Right forelimb (tissue), 1 donor: ENCODE measurements at places on chromosomes 4 and X.

GRCh38 chrX:120200851-120201250, 42.4 kb downstream of the RHOXF2 start:
- no peak for DNase-seq

- DNase-seq: no peak
Measured at GRCh38 chr4:175776217-175776616, 35.8 kb downstream of the GPM6A start.

DNA sequence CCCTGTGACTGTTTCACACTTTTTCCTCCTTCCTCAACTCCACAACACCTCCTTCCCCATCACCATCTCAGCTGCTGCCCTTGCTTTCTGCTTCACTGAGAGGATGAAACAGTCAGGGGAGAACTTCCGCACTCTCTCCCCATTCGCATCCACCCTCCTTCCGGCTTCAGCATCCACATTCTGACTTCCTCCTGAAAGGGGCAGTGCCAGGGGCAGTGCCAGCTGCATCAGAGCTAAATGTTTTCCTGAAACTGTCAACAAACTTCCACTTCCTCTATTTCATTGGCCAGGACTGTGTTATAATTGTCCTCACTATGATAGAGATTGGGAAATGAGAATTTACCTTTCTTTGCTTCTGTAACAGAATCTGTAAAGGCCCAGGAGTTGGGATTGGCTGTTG, 18.2 kb upstream of the RASL11B start:
- DNase-seq: no peak

DNA sequence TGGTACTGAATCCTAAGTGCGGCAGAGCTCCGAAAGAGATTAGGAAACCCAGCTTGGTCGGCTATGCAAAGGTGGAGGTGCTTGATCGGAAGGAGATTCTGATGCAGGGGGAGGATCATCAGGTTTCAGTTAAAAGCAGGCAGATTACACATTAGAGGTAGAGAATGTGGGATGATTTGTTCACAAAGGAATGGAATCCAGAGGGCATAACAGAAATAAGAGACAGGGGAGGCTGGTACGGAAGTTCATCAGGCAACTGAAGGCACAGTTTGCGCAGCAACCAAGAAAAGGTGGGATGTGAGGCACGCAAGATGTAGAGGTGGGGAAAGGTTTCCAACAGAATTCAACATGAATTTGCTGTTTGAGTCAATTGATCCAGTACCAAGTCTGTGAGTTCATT, 424 bp upstream of the ZNF330 start:
- DNase-seq: no peak

GRCh38 chrX:34275699-34276098, 143.6 kb upstream of the FAM47A start:
- DNase-seq: no peak
